A172 (cell line): ENCODE measurements at places on chromosomes 5 and 9. TPM values are rescaled to one million over a fixed set of nuclear protein-coding genes. Genes with fewer than 3 reads are reported as not detected.
A peak's percentile ranks its signal among the peaks of the same experiment; 100 is the strongest.

Gene ANKH
- 7.0 and 8.0 TPM in 2 replicates for total RNA-seq

Gene ERAP2
- total RNA-seq, result 91.9 and 97.0 TPM in 2 replicates

- peak; percentile 72 for DNase-seq
Observed at GRCh38 chr9:10875752-10876151, 262.9 kb upstream of the PTPRD start.

- DNase-seq, result no peak
Observed at GRCh38 chr5:32814620-32815019, 103.5 kb downstream of the NPR3 start.

GRCh38 chr9:130743656-130744055 lies 50.1 kb downstream of the EXOSC2 start:
- DNase-seq, result no peak

- DNase-seq, result no peak
Observed at GRCh38 chr5:174987443-174988012, 263.1 kb downstream of the MSX2 start.

- no peak for DNase-seq
Observed at GRCh38 chr9:13127131-13127530, 152.4 kb downstream of the MPDZ start.

DNA sequence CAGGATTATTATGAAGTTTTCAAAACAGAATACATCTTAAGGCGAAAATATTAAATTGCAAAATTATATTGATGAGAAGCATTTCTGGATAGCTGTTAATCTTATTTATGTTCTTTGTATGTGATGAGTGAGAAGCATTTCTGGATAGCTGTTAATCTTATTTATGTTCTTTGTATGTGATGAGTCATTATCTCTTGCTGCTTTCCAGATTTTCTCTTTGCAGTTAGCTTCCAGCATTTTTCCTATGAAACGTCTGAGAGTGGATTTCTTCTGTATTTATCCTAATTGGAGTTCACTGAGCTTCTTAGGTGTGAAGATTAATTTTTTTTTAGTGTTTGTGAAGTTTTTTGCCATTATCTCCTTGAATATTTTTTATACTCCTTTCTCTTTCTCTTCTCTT lies 8.2 kb downstream of the TMEM232 start:
- no peak for DNase-seq

DNA sequence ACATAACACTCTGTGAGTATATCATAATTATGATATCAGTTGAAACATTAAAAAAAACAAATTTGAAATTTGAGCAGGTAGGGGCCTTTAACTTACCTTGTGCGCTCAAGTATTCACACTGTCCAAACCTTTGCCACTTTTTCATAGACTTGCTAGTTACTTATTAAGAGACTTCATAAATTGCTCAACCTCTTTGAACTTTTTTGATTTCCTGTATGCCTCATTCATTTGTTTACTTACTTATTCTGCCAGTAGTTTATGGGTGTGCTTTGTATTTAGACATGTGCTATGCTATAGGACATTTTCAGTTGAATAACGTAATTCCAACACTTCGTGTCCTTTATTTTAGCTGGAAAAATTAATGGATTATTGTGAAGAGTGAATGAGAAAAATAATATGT lies 204.8 kb downstream of the HCN1 start:
- DNase-seq, result no peak

DNA sequence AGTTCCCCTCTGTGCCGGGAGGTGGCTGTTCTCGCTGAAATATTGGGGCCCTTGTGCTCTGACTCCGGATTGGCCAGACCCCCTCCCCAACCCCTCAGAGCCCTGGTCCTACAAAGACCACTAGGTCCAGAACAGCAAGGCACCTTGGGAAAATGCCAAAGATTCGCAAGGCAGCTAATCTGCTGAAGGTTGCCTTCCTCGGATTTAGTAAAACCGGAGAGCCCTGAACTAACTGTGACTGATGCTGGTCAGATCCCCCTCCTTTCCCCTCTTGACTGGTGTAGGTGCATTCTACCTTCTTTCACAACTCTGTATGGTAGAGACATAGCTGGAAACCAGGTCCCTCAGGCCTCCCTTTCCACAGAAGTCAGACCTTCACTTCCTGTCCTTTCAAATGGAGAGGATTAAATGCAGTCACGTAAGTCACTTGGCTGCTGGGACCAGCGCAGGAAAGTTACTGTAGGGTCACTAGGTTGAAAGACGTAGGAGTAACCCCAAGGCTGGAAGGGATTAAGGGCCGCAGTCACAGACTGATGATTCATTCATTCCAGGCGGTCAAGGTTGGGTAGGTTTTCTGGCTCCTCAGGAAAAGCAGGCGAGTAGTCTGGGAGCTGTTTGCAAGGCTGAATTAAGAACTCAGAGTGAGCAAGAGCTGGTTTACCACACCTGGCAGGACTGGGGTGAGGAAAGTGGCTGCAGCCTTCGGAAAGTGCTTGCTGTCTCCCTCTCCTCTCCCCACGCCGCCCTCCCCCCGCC lies 5.3 kb downstream of the BARX1 start:
- peak; percentile 37 for DNase-seq
